ENCODE measurements at places on chromosomes 4 and X. TPM values are rescaled to one million over a fixed set of nuclear protein-coding genes. Genes with fewer than 3 reads are reported as not detected.
A peak's percentile ranks its signal among the peaks of the same experiment; 100 is the strongest.

DNA sequence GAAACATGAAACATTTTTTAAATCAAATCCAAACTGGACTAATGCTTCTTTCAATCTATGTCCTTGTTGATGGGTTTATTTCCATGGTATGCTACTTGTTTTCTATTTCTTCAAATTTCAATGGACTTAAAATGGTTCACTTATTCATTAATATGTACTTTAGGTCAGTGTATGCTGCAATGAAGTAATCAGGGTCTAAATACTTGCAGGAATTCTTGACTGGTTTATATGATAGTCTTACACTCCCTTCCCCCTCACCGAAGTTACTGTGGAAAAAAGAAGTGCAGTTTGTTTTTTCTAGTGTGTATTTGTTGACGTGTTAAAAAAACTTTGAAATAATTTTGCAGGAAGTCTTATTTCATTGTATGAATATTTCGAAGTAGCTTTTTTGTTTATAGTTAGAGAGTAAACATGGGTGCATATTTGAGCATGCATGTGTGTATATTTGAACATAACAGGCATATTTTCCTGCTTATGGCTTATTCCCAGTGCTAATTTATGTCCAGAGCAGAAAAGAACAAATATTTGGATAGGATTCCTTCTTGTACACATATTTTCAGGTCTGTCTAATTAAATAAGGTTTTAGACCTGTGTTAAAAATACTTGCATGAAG lies 65.0 kb downstream of the LIMCH1 start:
- no peak for DNase-seq

- DNase-seq = no peak
Measured at GRCh38 chrX:109691277-109691676, 41.8 kb downstream of the ACSL4 start.

DNA sequence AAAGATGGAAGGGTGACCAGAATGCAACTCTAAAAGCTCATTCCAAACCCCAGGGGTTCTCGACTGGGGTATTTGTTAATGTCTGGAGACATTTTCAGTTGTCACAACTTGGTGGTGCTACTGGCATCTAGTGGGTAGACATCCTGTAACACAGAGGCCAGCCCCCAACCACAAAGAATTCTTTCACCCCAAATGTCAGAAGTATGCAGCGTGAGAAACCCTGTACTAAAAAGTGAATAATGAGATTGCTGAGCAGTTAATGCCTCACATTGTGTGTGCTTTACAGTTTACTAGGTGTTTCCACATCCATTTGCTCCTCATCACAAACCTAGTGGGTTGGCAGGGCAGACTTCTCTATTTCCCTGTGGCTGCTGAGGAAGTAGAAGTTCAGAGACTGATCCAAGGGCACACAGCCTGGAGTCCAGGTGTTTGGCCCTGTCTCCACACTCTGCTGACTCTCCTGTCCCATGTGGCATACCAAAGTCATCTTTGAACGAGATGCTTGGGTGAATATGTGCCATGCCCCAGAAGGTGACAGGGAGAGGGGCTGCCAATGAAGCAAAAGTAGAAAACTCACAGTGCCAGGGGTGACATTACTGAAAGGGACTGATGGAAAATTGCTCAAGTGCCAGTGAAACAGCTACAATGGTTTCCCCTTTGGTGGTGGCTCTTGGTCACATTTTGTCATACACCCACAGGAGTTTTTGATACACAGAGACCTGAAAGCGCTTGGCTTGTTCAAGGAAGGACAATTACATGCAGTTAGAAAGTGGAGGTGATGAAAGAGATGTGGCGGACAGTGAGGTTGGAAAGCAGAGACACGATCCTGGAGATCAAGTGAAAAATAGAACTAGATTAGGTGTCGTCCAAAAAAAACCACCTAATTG lies 10.1 kb upstream of the TMEM154 start:
- DNase-seq = no peak

DNA sequence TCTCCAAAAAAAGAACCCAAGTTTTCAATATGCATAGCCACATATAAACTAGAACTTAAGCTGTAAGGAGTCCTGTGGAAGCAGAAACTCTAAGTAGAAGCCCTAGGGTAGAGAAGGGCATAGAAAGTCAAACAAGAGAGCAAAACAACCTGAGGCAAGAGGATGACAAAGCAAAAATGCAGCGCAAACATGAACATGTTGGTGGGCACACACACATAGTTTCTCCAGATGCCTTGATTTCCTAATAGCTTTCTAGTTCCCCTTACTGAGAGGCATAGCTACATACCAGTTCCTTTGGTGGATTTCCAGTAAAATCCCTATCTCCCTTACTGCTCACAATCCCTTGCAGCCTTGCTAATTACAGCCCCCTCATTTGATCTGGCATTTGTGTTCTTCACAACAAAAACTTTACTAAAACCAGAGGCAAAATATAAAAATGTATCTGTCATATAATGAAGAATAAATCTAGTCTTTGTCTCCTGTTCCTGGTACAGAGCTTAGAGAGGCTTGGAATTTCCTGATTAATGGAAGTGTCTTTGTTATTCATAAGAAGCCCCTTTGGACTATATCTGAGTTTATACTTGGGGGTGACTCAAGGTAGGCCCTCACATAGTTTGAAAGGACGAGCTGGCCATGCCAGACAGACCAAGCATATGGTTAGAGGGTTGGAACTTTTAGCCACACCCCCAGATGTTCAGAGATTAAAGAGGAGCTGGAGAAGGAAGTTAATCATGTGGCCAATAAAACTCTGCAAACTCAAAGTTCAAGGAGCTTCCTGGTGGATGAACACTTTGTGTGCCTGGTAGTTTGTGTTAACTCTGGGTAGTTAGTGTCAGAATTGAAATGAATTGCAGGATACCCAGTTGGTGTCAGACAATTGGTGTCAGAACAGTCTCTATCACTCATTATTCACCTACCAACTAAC lies 52.7 kb upstream of the ZCCHC13 start:
- DNase-seq = no peak

DNA sequence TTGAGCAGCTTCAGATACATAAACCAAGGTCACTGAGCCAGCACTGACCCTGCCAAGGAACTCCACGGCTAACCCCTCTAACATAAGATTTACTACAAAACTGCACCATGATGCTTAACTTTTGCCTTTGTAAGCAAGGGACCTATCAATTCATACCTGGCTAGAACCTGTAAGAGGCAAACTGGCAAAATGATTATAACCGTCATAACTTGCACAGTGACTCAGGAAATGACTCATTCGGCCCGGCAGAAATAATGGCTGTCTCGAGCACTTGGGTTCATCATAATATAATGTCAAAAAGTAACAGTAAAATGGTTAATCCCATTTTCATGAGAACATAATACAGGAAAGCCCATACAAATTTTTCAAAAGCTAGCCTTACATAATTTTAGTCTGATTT lies 17.2 kb downstream of the RASGEF1B start:
- no peak for DNase-seq

DNA sequence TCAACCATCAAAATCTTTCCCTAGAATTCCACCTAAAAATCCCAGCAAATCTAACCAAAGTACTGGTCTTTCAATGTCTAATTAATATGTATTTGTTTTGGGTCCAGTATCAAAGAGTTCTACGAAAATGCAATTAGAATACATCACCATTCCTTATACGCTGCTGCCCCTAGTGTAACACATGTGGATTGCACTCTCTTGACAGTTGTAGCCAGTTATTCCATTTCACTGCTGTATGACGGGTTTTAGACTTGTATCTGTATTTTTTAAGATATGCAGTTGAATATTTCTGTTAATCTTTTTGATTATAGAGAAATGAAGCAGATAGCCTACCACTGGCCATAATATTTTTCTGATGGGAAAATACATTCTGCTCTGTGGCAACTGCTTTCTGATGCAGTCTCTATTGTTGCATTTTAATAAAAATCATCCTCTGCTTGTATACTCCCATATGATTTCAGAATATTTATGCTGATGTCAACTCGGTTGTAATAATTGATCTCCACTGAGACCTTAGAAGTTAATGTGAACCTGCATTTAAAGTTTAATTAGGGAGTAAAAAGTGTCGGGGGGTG lies 17.1 kb upstream of the PAGE2B start:
- DNase-seq = peak; percentile 39

DNA sequence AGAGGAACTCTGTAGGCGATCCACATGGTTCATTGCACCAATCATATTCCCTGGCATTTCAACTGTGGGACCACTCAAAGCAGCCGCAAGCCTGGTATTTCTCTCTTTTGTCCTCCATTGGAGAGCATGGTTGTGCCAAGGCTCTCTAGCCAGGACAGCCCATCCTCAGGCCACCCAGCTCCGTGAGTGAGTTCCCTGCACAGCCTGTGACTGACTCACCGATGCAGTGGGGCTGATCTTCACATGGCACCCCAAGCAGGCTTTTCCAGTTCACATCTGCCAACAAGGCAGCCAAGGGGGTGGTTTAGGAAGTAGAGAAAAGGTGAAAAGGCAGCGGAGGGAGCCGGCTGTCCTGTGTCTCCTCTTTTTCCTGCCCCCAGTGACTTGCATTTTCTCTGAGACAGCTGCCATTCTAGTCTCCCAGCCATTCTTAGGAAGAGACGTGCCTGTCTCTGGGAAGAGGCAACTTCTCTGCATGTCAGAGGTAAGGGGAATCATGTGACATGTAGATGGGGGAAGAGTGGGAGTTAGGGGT lies 69.2 kb downstream of the MID1IP1 start:
- no peak for DNase-seq

DNA sequence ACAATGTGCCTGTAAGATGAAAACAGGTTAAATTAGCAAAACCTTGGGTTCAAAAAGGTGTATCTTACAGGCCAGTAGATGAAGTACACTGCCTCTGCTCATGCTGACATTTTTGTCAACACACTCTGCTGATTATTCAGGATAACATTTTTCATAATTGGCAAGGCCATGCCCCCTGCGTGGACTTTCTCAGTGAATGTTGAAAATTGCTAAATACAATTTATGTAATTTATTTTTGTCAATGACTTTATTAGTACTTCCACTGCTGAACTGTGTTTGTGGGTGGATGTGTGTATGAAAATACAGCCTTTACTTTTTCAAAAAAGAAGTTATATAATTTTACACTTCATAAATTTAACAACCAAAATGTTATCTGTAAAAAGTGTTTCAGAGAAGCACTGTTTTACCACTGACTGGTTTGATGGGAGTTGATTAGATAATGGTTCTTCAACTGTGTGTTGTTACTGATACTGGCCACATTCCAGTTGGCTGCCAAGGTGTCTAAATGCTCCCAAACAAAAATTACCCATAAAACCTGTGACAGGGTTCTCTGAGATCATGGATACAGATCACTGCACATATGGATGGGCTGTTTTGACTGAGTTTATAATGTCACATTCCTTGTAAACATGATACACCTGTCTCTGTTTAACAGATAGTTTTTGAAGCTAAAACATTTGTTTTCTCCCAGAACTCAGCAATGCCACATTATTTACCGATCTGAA lies 151.9 kb upstream of the SLC7A11 start:
- no peak for DNase-seq

GRCh38 chr4:604131-604530 lies 21.2 kb upstream of the PDE6B start:
- peak; percentile 59 for DNase-seq

DNA sequence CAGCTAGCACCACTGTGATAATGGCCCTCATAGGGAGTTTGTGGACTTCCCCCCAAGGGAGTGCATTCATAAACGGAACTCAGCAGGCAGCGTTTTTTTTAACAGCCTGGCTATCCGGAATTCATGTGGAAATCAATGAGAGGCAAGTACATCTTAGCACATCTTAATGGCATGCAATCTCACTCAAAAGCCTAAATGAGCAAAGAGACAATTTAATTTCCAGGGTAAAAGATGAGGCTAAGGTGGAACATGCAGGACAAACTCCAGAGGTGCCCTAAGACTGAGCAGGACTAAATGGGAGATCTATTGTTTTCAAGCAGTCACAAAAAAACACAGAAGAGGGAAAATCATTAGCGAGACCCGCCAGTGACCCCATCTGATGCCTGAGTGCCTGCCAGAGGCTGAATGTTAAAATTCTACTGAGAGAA lies 243.5 kb upstream of the KCNIP4 start:
- no peak for DNase-seq

GRCh38 chr4:122997463-122998101 lies 75.2 kb upstream of the NUDT6 start:
- DNase-seq = no peak

- peak; percentile 31 for DNase-seq
Measured at GRCh38 chrX:38500141-38500540, 61.2 kb upstream of the TSPAN7 start.

GRCh38 chrX:110420771-110421499 lies 62.3 kb downstream of the RTL9 start:
- peak; percentile 39 for DNase-seq

DNA sequence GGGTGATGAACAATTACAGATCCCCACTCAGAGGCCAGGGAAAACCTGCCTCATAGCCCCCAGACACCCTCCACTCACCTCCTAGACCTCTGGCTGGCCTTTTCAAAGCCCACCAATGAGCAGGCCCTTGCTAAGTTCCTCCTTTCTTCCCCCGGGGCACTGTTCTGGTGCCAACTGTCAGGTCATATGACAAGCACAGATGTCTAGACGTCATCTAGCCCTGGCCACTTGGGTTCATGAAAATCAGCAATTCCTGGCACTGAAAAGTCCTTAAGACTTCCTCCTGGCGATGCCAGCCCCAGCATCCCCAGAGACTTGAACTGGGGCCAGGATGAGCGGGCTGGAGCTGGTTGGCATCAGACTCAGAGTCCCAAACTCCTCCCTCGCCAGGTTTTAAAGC lies 115.6 kb upstream of the NALF2 start:
- DNase-seq = peak; percentile 1

- no peak for DNase-seq
Measured at GRCh38 chr4:95640311-95640710, 91.5 kb upstream of the UNC5C start.

GRCh38 chr4:163558539-163559044 lies 64.1 kb downstream of the TMA16 start:
- DNase-seq = no peak

- DNase-seq = no peak
Measured at GRCh38 chr4:3836406-3836755, 70.2 kb downstream of the ADRA2C start.

- peak; percentile 49 for DNase-seq
Measured at GRCh38 chr4:136713140-136713539, 819.2 kb downstream of the PCDH18 start.

GRCh38 chr4:89928838-89929237 lies 34.2 kb downstream of the MMRN1 start:
- DNase-seq = no peak

- DNase-seq = no peak
Measured at GRCh38 chrX:148632444-148632843, 132.0 kb downstream of the AFF2 start.

Gene GAGE1
- not detected for total RNA-seq

Gene STOX2
- 0.53 TPM for total RNA-seq

Gene BDH2
- 69.8 TPM for total RNA-seq

Gene GAGE12J
- not detected for total RNA-seq

Gene CXXC4
- 0.11 TPM for total RNA-seq

Gene SLC25A53
- total RNA-seq = 5.3 TPM

Gene RXFP1
- total RNA-seq = not detected

Gene USP17L21
- not detected for total RNA-seq

Gene TRIML1
- total RNA-seq = not detected

Gene TCEAL7
- 54.0 TPM for total RNA-seq

Gene CCKAR
- total RNA-seq = not detected

Gene SSX5
- total RNA-seq = not detected

Gene POLN
- total RNA-seq = 5.5 TPM

Gene TLR3
- 2.8 TPM for total RNA-seq

Data from myocyte (in vitro differentiated cells).